Daoy (cell line): ENCODE measurements at places on chromosomes 16 and 17.

- peak; percentile 64 for DNase-seq
Observed at GRCh38 chr17:81401723-81402529, 6.7 kb downstream of the BAHCC1 start.

DNA sequence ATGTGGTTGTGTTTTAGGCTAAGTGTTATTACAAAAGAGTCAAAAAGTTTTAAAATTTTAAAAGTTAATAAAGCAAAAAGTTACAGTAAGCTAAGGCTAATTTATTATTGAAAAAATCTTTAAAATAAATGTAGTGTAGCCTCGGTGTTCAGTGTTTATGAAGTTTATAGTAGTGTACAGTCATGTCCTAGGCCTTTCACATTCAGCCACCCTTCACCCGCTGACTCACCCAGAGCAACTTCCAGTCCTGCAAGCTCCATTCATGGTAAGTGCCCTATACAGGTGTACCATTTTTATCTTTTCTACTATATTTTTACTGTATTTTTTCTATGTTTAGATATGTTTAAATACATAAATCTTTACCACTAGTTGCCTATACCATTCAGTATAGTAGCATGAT, 98.5 kb upstream of the RPRML start:
- DNase-seq = peak; percentile 32

DNA sequence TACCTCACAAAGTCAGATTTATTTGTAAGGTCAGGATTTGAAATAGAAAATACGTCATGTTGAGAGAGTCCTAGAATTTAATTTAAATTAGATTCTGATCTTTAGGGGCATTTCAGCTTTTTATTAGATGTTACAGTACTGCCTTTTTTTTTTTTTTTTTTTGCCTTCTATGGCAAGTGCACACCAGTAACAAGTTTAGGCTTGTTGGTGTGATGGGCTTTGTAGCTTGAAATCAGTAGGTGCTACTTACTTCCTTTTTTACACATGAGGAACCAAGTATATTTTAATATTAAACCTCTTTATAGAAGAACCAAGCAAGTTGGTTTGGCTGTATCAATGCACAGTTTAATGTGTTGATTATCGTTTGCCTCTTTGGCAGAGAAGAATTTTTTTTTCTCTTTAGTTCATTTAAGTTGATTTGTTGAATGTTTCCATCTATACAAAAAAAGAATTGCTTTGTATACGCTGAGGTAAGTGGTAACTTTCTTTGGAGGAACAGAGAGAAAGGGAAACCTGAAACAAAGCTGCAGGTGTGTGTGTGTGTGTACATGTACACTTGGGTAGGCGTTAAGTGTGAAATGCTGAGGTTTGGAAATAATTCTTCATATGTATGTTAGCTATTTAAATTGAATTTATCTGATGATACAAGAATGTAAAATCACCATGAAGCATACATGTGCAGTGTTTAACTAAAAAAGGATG, 15.7 kb downstream of the RBL2 start:
- no peak for DNase-seq

GRCh38 chr17:40378966-40379365, 14.4 kb upstream of the GJD3 start:
- DNase-seq = no peak

DNA sequence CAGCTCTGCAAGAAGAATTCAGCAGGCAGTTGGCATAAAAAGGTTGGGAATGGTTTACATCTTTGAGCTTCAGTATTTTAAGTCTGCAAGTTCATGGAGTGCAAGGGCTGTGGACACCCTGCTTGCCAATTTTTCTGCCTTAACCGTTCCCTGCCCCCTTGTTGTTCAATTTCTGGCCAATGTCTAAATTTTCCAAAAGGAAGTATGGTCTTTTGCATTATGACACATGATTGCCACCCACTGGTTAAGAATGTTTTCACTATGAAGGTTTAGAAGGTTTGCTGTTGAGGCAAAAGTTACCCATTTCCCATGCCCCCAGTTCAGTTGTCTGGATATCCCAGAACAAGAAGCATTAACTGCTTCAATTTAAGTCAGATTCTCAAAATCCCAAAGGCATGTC, 441.9 kb downstream of the CDH13 start:
- peak; percentile 9 for DNase-seq

DNA sequence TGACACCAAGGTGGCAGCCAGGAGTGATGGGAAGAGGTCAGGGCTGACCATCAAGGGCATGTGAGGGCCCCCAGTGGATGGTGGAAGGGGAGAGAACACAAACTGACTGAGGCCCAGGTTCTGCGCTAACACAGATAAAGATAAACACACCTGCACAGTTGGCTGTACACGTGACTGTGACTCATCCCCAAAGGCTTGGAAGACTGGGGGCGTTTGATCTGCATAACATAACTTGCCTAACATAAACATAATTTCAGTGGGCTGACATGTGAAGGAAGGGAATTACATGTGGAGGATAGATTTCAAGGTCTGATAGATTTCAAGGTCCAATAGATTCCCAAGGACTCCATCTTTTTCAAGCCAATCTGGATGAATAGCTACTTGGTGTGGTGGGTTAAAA, 100.9 kb upstream of the TNRC6C start:
- DNase-seq = no peak

DNA sequence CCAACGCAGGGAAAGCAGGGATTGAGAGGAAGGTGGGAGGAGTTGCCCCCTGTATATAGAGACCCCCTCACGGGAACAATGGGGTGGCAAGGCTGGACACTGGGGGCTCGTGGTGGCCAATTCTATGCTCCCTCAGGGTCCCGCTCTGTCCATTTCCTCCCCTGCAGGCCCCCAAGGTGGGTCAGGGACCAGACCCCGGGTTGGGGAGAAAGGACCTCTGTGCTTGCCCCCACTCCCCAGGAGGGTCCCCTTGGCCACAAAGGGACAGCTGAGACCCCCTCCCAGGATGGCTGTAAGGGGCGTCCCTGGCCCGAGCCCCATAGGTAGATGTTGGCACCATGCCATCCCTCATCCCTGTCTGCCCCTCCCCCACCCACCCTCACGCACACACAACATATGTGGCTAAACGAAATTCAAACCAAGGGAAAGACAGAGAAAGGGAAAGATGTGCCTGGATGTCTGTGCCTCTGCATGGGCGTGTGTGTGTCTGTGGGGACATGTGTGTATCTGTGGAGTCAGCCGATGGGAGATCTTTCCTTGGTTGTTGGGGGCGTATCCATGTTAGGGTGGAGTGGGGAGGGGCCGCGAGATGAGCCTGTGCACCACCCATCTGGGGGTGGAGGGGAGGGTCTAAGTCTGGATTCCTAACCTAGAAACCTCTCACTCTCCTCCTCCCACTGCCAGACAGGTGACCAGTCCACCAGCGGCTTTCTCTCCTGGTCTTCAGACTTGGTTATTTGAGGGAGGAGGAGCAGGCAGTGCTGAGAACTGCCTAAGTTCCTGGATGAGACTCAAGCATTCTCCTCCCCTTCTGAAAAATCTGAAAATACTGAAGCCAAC, 642 bp upstream of the NEUROD2 start:
- no peak for DNase-seq

GRCh38 chr16:58847902-58848661, 114.0 kb upstream of the GOT2 start:
- no peak for DNase-seq

GRCh38 chr16:9192746-9193145, 101.3 kb downstream of the HAPSTR1 start:
- peak; percentile 55 for DNase-seq

- no peak for DNase-seq
Observed at GRCh38 chr17:15303851-15304250, 37.5 kb downstream of the TEKT3 start.

- no peak for DNase-seq
Observed at GRCh38 chr16:59881376-59881775, 1147.3 kb upstream of the GOT2 start.

- no peak for DNase-seq
Observed at GRCh38 chr16:7585705-7586104, 253.1 kb downstream of the RBFOX1 start.

GRCh38 chr17:6908807-6909206, 77.3 kb upstream of the TEKT1 start:
- DNase-seq = no peak

- DNase-seq = peak; percentile 43
Observed at GRCh38 chr16:81752225-81752875, 26.7 kb upstream of the PLCG2 start.

DNA sequence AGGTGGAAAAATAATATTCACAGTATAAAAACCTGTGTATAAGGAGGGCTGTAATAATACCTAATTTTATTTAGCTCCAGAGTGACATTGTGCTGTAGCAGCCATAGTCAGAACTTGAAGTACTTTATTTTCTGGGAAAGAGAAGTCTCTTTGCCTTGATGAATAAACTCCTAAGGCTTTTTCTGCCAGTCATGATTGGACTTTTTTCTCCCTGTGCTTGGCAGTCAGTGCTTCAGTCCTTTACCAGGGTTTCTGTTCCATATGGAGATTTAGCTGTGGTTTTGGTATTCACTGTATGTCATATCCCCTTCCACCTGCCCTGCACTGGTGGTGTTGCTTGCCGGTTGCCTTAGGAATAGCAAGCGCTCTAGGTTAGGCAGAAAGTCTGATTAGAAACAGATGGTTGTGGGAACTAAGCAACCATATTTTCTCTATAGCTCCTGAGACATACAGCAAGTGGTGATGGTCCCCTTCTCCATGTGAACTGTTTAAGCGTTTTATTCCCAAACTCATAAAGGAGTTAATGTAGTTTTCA, 24.7 kb downstream of the DDX42 start:
- DNase-seq = no peak

GRCh38 chr17:41792845-41793783, 6.6 kb upstream of the JUP start:
- peak; percentile 92 for DNase-seq

DNA sequence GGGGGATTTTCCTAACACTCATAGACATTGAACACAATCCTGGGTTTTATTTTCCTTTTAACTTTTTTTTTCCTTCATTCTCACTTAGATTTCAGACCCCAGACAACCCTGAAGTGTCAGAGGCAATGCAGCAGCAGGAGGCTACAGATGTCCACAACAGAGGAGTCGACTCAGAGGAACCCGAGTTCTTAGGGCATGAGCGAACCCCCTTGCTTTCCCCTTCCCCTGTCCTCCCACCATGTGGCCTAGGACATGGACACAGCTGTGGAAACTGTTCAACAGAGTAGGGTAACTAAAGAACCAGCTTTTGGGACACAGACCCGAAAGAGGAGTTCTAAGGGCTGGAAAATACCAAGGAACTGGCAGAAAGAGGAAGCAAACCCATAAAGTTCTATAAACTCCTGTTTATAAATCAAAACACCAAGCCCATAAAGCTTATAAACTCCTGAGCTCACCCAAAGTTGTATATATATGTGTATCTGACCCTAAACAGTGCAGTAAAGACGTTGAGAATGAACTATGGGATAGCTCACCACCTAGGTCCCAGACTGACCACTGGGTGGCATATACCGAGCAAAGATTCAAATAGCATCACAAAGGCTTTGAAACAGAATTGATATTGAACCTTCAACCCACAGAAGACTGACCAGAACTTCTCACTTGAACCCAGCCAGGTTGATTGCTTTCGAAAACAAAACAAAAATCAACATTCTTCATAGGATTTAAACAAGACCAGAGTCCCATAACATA, 33.9 kb downstream of the CMTM4 start:
- no peak for DNase-seq

GRCh38 chr16:89036776-89037175, 56.9 kb upstream of the ACSF3 start:
- DNase-seq = no peak

- no peak for DNase-seq
Observed at GRCh38 chr16:52548261-52549010, 1.5 kb upstream of the TOX3 start.
